Stimulated activated CD8-positive, alpha-beta memory T cell treated with anti-CD3 and anti-CD28 coated beads, Interleukin-15, amount 100 ng/mL, for 24 hours (primary cell): ENCODE measurements at places on chromosomes 7 and 10.

DNA sequence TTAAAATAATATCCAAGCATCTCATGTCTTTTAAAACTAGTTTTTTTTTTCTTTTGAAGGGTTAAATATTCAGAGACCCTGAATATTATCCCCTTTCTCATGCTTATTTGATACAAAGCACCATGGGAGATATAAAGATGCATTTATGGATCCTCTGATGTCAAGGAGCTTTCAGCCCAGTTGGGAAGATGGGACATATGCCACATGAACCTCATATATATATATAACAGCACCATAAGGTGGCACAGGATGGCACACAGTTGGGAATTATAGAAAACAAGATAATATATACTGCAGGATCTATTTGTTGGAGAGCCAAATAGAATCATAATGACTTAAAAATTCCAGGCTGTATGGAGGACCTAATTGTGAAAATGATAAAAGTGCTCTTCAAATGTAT, 185.4 kb upstream of the IMMP2L start:
- DNase-seq: no peak

DNA sequence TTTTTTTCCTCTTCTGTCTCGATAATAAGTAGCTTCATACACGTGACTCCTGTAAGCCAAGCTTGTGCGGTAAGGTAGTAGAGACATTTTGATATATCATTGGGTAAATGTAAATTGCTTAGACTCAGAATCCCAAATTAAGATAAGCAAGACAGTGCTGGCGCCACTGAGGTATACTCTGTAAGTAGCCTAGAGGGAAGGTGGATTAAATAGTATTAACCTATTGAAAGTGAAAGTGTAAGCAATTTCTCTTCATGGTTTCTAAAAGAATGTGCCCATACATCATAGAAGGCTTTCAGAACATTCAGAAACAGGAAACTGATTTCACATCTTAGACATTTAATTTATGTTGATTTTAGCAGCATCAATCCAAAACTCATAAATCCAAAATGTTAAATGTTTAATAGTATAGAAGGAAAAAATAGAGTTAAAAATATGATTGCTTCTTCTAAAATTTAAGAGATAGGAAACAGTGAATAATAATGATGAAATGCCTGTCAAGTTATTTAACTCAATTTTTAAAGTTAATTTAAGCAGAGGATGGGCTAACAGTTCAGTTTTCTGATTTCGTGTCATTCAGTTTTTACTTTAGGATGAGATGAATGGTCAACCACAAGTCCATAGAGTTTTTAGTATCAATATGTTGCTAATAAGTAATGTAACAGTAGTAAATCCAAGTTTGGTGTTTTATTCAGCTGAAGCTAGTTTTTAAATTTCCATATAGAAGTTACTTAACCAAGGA, 36.8 kb downstream of the LRRC72 start:
- DNase-seq: no peak

- no peak for DNase-seq
Observed at GRCh38 chr10:48400129-48400849, 93.8 kb downstream of the MAPK8 start.

GRCh38 chr10:78830976-78831375, 237.8 kb upstream of the ZMIZ1 start:
- DNase-seq: no peak

DNA sequence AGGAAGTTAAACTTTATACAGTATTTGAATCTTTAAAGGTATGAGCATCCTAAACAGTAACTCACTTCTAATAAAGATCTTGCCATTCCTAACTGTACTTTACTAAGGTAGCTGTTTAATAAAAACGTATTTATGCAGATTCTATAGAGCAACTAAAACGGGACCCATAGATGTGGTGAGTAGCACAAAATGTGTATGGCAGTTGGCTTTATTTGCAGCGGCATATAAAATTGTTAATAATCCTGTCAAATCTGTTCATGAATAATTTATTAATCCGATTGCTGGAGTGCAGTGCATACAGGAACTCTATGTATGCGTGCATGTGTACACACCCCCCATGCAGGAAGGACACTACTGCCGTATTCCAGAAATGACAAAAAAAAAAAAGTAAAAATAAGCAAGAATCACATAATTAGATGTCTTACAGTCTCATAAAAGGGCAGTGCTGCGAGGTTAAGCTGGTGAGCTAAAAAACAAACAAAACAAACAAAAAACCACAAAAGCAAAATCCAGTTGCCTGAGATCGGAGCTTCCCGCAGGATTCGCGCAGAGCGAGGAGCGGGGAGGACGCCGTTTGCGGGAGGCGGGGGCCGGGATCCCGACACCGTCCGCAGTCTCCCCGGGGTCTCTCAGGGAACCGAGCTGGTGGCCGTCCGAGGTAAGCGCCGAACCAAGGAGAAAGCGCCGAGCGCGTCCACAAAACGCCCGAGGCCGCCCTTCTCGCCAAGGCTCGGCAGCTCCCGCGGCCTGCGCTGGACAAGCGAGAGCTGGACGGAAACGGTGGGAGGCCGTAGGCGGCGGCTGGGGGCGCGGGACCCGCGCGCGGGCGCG, 518 bp upstream of the COMMD3 start:
- DNase-seq: no peak

- DNase-seq: no peak
Observed at GRCh38 chr10:8365935-8366911, 311.7 kb downstream of the GATA3 start.

GRCh38 chr10:5996696-5997095, 19.4 kb upstream of the IL15RA start:
- DNase-seq: no peak

- DNase-seq: no peak
Observed at GRCh38 chr10:128505346-128505745, 379.1 kb upstream of the MKI67 start.

DNA sequence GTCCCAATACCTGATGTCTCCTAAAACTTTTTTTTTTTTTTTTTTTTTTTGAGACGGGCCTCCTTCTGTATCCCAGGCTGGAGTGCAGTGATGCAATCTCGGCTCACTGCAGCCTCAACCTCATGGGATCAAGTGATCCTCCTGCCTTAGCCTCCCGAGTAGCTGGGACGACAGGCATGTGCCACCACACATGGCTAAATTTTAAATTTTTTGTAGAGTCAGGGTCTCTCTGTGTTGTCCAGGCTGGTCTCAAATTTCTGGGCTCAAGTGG, 28.4 kb downstream of the GTF2IRD1 start:
- DNase-seq: no peak

- no peak for DNase-seq
Observed at GRCh38 chr10:78164702-78165101, 131.0 kb downstream of the RPS24 start.

DNA sequence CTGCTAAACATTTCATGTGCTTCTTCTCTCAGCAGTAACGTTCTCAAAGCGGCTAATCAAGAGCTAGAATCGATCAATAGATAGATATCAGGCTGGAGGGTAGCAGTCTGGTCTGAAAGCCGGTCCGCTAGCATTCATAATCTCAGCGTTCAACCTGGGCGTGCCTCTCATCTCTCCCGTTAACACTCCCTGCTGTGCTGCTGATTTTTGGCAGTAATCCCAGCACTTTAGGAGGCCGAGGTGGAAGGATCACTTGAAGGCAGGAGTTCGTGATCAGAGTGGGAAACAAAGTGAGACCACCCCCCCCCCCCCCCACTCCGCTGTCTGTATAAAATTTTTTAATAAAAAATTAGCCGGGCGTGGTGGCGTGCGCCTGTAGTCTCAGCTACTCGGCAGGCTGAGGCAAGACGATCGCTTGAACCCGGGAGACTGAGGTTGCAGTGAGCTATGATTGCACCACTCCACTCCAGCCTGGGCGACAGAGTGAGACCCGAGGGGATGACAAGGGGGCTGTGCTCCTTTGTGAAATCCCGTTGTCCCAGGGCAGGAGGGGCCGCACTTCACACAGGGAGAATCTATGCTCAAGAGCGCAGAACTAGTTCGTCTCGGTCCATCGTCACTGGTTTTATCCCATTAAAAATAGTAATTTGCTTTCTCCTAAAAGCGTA, 624 bp upstream of the CEP55 start:
- no peak for DNase-seq

DNA sequence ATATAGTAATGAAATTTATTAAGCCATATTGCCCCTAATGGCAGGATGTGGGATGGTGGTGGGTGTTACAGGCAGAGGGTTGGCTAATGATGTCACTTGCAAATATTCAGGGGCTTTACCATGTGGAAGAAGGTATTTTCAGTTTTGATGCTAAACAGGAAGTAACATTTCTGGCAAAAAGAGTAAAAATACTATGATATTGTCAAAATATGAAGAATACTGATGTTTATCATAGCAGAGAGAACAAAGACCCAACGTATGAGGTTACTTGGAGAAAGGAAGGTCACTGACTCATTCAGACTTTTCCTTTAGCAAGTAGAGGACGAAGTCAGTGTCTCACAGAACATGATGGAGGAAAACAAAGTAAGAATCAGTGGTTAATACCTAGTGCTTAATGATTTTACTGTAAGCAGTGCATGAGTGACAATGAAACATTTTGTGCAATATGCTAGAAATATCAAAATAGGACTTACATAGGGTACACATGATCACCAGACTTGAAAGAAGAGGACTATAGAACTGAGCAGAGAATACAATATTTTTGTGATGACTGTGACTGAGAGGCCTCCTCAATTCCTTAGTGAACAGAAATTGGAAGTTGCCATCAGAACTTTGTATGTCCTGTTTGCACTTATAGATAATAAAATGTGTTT, 89.7 kb upstream of the STEAP4 start:
- DNase-seq: no peak

DNA sequence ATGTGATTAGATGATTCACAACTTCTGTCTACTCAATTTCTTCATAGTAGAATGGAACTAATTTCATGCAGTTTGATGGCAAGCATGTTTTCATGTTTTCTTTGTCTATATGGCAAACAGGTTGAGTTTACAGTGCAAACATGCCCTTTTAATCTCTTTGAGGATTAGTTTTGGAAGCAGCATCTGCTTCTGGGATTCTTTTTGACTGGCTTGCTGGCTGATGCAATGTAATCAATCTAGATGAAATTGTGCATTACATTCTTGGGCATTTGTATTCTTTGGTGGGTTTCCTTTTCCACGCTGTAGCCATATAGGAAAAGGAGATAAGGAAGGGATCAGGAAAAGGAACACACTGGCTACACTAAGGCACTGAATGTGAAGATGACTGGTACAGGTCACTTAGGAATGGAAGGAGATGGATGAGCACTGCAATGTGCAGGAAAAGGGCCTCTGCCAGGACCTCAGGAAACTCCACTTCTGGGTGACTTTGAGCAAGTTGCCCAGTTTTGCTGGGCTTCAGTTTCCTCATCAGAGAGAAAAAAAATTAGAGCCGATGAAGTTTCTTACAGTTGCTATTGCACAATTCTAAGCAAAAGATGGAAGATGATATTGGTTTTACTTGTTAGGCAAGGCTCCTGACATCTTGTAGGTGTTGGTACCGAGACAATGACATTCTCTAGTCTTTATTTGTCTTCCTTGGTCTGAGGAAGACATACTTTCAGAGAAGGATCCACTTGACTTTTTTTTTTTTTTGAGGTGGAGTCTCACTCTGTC, 269.1 kb downstream of the SUGCT start:
- no peak for DNase-seq
